ENCODE measurements at places on chromosomes 4 and X. TPM values are rescaled to one million over a fixed set of nuclear protein-coding genes. Genes with fewer than 3 reads are reported as not detected.
A peak's percentile ranks its signal among the peaks of the same experiment; 100 is the strongest.

The LGI2 gene
- not detected for total RNA-seq

The OPRPN gene
- total RNA-seq = not detected

DNA sequence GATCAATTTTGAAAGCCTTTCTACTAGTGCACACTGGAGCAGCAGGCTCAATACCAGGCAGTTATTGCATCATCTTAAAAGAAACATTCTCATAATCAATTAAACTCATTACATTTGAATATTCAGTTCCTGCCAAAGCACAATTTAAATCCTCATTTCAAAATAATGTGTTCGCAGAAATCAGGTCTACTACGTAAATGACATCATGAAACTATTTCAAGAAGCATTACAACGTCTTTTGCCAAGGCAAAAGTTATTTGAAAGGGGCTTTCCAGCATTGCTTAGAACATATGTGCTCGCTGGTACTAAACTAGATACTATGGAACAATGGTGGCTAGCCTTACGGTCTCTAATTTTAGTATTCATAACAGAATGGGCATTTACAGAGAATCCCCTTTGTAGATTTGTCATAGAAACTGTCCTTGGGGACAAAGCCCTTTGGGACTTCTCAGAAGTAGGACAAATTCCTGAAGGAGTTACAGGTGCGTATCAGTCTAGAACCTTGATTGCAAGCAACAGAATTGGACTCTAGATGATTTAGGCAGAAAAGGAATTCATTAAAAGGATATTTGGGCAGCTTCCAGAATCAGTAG is 27.6 kb upstream of the HUWE1 start:
- no peak for DNase-seq
- H3K36me3 ChIP-seq = peaks cover 18% of the 10 kb centered on the region
- H3K27me3 ChIP-seq = no peaks in the 10 kb centered on the region
- peak overlapping the region; percentile 97 for H3K27ac ChIP-seq

- H3K27me3 ChIP-seq = no peaks in the 10 kb centered on the region
- DNase-seq = no peak
- H3K4me3 ChIP-seq = no peak overlapping the region
- peaks cover 3% of the 10 kb centered on the region for H3K36me3 ChIP-seq
Measured at GRCh38 chrX:132425744-132426318, 63.0 kb downstream of the MBNL3 start.

- no peaks in the 10 kb centered on the region for H3K36me3 ChIP-seq
- H3K27me3 ChIP-seq = peaks cover 12% of the 10 kb centered on the region
- DNase-seq = no peak
- H3K27ac ChIP-seq = no peak overlapping the region
Measured at GRCh38 chr4:98850937-98851336, 78.0 kb downstream of the EIF4E start.

- H3K27me3 ChIP-seq = no peaks in the 10 kb centered on the region
- no peaks in the 10 kb centered on the region for H3K4me1 ChIP-seq
- no peak for DNase-seq
- no peak overlapping the region for H3K27ac ChIP-seq
Measured at GRCh38 chrX:29422034-29422433, 793.3 kb upstream of the MAGEB2 start.

GRCh38 chrX:153669174-153669890 is 4.3 kb downstream of the PNCK start:
- H3K4me1 ChIP-seq = no peaks in the 10 kb centered on the region
- peaks cover 39% of the 10 kb centered on the region for H3K27me3 ChIP-seq
- H3K4me3 ChIP-seq = no peak overlapping the region
- no peak overlapping the region for H3K27ac ChIP-seq
- peak; percentile 48 for DNase-seq
- H3K36me3 ChIP-seq = no peaks in the 10 kb centered on the region

DNA sequence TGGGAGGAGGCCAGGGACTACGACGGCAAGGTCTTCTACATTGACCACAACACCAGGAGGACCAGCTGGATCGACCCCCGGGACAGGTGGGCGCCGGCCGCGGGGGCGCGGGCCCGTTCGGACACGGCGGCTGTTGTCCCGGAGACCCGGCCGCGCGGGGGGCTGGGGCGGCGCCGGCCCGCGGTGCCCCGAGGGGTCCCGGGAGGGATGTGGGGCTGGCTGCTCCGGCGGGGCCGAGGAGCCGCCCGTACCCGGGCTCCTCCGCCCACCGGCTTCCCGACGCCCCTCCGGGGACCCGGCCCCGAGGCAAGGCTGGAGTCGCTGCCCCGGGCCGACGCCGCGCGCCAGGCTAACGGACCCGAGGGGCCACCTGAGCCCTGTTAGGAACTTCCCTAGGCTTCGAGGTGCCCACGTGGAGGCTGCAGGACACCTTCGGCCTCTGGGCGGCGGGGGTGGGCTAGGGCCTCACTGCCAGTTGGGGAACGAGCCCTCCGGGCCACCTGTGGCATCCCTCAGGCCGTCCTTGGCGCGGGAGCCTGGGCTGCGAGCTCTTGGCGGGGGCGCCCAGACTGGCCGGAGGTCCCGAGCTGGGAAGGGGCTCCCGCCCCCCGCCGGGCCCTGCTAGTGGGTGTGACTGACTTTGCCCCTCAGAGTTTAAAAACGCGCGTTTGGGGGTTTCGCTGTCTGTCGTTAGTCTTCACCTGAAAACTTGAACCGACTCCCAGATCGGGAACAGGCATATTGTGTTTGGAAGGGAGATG is 660 bp downstream of the WWC2 start:
- peak overlapping the region; percentile 64 for H3K4me3 ChIP-seq
- H3K4me1 ChIP-seq = peaks cover 2% of the 10 kb centered on the region
- no peaks in the 10 kb centered on the region for H3K36me3 ChIP-seq

GRCh38 chrX:112768563-112768962 is 72.1 kb downstream of the AMOT start:
- H3K27me3 ChIP-seq = no peaks in the 10 kb centered on the region
- DNase-seq = no peak
- H3K4me1 ChIP-seq = no peaks in the 10 kb centered on the region
- H3K36me3 ChIP-seq = no peaks in the 10 kb centered on the region
- H3K4me3 ChIP-seq = no peak overlapping the region
- no peak overlapping the region for H3K27ac ChIP-seq

- H3K4me1 ChIP-seq = peaks cover 13% of the 10 kb centered on the region
- H3K36me3 ChIP-seq = no peaks in the 10 kb centered on the region
- H3K27me3 ChIP-seq = peaks cover 39% of the 10 kb centered on the region
Measured at GRCh38 chr4:14771094-14771493, 231.2 kb upstream of the CPEB2 start.

- peaks cover 35% of the 10 kb centered on the region for H3K36me3 ChIP-seq
- no peak for DNase-seq
- H3K27me3 ChIP-seq = no peaks in the 10 kb centered on the region
- H3K4me3 ChIP-seq = no peak overlapping the region
- no peak overlapping the region for H3K27ac ChIP-seq
Measured at GRCh38 chrX:85922821-85923220, 124.5 kb downstream of the CHM start.

GRCh38 chrX:39752815-39753214 is 344.9 kb downstream of the BCOR start:
- no peak for DNase-seq
- no peaks in the 10 kb centered on the region for H3K27me3 ChIP-seq
- H3K4me3 ChIP-seq = no peak overlapping the region
- H3K27ac ChIP-seq = no peak overlapping the region
- no peaks in the 10 kb centered on the region for H3K36me3 ChIP-seq

DNA sequence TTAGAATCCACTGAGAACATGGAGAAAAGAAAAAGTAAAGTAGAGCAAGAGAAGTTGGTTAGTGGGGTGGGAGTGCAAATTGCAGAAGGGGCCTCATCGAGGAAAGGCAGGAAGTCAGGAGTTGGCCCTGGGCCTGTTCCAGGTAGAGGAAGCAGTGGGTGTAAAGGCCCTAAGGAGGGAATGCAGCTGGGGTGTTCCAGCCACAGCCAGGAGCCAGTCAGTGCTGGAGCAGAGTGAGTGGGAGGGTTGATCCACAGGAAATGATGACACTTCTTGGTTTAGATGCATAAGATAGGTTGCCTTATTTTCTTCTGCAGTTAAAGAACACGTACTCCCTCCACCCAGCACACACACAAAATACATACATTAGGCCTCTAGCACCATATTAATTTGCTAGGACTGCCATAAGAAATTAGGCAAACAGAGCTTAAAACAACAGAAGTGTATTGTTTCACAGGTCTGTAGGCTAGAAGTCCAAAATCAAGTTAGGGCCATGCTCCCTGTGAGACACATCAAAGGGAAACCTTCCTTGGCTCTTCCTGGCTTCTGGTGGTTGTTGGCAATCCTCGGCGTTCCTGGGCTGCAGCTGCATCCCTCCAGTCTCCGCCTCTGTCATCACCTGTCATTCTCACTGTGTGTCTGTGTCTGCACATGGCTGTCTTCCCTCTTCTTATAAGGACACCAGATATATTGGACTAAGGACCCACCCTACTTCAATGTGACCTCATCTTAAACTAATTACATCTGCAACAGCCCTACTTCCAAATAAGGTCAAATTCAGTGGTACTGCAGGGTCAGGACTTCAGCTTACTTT is 205.9 kb downstream of the AASDH start:
- peak; percentile 17 for DNase-seq
- H3K27ac ChIP-seq = peak overlapping the region; percentile 76
- H3K36me3 ChIP-seq = peaks cover 2% of the 10 kb centered on the region
- H3K4me1 ChIP-seq = peaks cover 5% of the 10 kb centered on the region

All from activated naive CD8-positive, alpha-beta T cell treated with anti-CD3 and anti-CD28 coated beads for 36 hours (primary cell).